ENCODE measurements at places on chromosomes 6 and 20.
A peak's percentile ranks its signal among the peaks of the same experiment; 100 is the strongest.

DNA sequence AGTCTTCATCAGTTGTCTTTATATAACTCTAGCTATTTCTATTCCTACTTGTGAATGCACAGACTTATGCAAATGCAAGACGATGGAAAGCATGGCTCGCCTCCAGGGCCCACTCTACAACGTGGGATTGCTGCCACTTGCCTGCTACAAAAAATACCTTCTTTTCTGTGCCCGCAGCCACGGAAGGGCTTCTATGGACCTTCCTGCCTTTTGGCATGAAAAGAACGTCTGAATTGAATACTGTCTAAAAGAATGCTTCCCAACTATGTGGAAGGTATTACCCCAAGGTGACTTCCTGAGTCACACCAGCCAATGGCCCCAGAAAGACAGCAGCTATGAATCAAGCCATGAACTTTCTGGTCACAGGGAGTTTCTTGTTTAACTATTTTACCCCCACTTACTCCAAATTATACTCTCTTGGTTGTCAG is 261.2 kb downstream of the HIVEP2 start:
- no peak for DNase-seq

GRCh38 chr20:48186915-48187314 is 401.6 kb upstream of the SULF2 start:
- no peak for DNase-seq

- no peak for DNase-seq
Measured at GRCh38 chr6:139713424-139713823, 339.0 kb upstream of the CITED2 start.

- DNase-seq = no peak
Measured at GRCh38 chr6:137413482-137413881, 80.7 kb downstream of the OLIG3 start.

- DNase-seq = no peak
Measured at GRCh38 chr6:27966044-27966443, 9.0 kb downstream of the OR2B6 start.

GRCh38 chr6:67210450-67210849 is 1424.6 kb upstream of the ADGRB3 start:
- DNase-seq = no peak

DNA sequence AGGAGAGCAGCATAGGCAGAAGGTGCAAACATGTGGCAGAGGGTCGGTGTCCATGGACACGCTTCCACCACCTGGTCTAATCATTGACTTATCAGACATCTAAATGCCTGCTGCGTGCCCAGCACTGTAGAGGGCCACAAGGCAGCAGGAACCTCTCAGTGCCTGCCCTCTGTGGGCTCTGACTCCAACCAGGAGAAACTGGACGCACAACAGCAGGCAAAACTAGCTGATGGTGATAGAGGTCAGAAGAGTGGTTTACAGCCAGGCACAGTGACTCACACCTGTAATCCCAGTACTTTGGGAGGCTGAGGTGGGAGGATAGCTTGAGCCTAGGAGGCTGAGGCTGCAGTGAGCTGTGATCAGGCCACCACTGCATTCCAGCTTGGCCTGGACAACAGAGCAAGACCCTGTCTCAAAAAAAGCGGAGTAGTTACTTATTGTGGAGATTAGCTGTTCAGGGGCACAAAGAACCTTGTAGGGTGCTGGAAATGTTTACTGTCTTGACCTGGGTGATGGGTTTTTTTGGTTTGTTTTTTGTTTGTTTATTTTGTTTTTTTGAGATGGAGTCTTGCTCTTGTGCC is 46.5 kb downstream of the PPARD start:
- no peak for DNase-seq

GRCh38 chr6:23630726-23631635 is 495.0 kb upstream of the NRSN1 start:
- no peak for DNase-seq

DNA sequence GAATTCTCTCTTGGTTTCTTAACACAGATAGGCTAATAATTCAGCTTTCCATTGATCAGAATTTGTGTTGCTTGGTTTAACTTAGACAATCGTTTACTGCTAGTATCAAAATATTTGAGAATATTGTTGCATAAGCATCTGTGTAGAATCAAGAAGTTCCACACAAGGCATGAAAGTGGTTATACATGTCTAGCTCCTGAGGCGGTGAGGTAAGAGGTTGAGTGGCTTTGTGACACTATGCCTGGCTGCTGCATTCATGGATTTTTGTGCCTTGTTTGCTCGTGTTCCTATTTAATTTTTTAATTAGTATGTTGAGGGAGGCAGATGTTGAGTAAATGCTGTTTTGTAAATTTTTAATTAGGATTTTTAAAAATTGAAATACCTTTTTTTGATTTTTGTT is 10.2 kb downstream of the PKIB start:
- DNase-seq = no peak

- DNase-seq = no peak
Measured at GRCh38 chr6:45667300-45667699, 289.6 kb upstream of the SUPT3H start.

DNA sequence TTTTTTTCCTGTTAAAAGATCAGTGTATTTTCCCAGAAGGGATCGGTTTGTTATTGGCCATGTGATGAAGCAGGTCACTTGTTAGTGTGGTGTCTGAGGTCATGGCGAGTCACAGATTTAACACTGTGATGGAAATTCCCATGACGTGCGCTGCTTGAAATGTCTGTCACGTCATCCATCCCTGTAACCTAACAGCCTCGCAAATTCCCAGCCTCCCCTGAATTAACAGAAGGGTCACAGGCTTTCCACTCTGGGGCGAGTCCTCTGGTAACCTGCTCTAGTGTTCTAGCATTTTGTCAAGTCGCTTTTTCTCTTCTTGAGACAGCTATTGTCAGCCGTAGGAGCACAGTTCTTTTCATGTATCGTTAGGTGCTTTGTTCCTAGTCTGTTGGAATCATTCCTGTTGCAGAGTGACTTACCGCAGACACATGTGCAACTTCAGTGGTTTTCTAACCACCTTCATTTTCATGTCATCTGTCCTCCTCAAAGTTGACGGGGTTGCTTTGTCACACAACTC is 137.2 kb downstream of the MAP3K4 start:
- no peak for DNase-seq

DNA sequence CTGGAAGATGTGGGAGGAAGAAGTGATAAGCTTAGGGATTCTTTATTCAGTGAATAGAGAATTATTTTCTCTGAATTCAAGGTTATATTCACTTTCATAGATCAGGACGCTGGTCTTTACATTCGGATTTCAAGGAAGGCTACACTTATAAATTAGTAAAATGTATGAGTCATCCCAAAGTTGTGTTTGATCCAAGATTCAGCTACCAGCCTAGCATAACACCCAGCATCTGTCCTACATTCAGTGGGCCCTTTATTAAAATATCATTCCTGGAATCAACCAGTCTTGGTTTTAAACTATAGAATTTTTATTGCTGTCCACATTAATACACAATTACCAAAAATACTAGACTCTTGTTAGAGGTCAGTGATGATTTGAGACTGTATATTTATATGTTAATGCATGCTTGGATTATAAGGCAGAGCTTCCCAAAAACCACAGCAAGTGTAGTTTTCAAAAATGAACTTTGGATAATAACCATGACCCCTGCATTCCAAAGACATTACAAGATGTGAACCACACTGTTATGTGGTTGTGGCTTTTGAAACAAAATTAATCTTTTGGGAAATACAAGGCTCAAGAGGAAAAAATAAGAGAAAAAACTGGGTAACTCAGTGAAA is 210.7 kb upstream of the CNR1 start:
- DNase-seq = no peak

GRCh38 chr6:98747960-98748359 is 86.4 kb upstream of the POU3F2 start:
- DNase-seq = no peak

GRCh38 chr6:16982807-16983206 is 119.0 kb upstream of the STMND1 start:
- no peak for DNase-seq

GRCh38 chr20:16125816-16126215 is 447.4 kb downstream of the KIF16B start:
- no peak for DNase-seq

DNA sequence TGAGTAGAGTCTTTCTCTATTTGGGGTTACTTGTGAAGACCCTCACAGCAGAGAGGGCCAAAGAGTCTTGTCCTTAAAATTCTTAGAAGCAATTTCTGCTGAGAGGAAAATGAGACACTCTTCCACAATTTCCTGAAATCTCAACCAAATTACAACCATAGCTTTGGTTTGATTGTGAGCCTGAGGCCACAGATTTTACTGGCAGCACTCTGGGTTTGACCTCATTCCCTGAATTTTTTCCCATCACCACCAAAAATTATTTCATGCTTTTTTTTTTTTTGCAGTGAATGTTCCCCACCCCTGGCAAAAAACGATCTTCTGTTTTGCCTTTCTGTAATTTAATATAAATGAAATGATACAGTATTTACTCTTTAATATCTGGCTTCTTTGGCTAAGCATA is 125.5 kb downstream of the THEMIS start:
- no peak for DNase-seq

DNA sequence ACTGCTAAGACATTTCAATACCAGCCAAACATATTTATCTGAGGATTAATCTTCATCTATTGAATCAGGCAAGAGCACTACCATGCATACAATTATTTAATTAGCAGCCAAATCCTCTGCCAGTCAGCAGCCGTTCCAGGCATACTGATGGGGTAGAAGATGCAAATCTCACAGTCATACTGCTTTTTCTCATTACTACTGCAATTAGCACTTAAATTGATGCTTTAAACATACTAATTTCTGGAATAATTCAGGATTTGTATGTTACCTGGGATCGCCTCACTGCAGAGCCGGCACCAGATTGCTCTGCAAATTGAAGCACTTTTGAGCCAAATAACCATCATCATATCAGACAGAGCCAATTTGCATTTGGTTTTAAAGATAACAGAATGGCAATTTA is 49.9 kb upstream of the SIM1 start:
- DNase-seq = no peak

DNA sequence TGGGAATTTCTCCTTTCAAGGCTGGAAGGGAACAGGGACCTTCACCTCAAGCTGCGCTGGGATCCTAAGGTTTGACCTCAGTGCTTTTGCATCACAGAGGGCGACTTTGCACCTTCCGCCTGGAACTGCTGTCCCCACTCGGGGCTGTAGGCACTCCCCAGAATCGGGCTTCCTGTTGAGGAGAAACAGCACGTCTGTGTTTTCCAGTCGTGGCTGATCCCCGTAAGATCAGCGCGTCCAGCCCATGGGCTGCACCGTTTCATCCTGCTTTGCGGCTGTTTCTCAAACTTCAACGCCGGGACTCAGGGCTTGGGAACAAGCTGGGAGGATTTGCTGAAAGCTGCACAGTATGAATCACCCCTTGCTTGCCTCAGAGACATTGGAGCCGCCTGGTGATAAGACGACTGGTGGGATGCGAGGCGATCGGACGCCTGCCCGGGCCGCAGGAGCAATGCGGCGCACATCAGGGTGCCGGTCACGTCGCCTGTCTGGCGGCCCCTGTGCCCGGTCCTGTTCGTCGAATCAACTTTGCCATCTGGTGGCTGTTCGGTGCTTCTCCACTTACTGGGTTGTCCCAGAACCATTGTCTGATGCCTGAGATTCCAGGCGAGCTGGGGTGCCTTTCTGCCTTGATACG is 53.6 kb upstream of the FRMD1 start:
- no peak for DNase-seq

GRCh38 chr6:29442719-29443118 is 3.6 kb downstream of the OR10C1 start:
- DNase-seq = no peak

- DNase-seq = no peak
Measured at GRCh38 chr6:152846825-152847224, 96.2 kb downstream of the VIP start.

DNA sequence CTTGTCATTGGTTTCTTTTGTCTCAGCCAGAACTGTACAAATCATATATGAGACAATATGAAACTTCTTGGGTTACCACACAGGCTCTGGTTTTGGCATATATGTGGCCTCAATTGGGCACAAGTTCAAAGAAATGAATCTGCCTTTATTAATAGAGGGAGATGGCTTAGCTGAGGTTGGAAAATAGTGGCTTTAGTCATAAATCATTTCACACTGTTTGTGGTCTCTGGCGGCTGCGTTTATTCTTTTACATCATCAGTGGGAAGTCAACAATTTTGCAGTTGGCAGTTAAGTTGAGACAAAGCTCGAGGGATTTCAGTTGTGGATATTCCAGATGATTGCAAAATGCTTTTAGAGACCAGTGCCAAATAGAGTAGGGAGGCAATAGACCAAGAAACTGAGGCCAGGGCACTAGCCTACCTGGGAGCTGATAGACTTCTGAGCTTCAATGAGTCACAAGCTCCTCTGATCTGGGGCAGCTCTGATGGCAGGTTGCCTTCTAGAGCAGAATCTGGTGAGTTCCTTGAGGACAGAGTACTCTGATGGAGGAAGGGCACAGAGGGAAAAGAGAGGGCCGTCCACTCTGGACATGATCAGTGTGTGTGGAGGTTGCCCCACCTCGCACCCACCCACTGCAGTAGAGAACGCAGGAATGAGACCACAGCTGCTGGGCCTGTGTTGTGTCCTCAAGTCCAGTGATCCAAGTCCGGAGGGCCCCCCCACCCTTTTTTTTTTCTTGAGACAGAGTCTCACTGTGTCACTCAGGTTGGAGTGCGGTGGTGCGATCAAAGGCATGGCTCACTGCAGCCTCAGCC is 73.5 kb downstream of the ARMC2 start:
- no peak for DNase-seq

GRCh38 chr6:159913862-159914564 is 23.2 kb downstream of the MAS1 start:
- no peak for DNase-seq

- no peak for DNase-seq
Measured at GRCh38 chr6:14434916-14435690, 317.5 kb downstream of the CD83 start.

- DNase-seq = no peak
Measured at GRCh38 chr6:168990019-168990751, 263.5 kb downstream of the THBS2 start.

DNA sequence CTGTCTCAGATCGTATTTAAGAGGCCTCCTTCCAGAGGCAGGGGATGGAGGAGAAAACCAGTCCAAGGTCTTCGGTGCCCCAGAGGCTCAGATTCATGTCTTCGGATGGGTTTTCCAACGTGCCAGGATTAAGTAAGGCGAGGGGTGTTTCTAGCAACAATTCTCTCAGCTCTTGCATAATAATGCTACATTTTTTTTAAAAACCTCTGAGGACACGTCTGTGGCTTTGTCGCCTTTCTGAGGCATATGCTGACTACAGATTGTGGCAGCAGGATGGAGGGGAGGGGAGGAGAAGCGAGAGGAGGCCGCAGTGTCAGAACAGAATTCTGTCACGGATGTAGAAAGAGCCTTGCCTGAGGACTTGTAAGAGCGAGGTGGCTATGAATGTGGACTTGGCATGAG is 17.7 kb upstream of the CCDC167 start:
- DNase-seq = peak; percentile 79

GRCh38 chr6:128617285-128617684 is 96.9 kb upstream of the PTPRK start:
- no peak for DNase-seq

All from CD8-positive, alpha-beta T cell (primary cell).